Bone marrow (tissue), 2 donors: ENCODE measurements at places on chromosomes 5 and 9.

DNA sequence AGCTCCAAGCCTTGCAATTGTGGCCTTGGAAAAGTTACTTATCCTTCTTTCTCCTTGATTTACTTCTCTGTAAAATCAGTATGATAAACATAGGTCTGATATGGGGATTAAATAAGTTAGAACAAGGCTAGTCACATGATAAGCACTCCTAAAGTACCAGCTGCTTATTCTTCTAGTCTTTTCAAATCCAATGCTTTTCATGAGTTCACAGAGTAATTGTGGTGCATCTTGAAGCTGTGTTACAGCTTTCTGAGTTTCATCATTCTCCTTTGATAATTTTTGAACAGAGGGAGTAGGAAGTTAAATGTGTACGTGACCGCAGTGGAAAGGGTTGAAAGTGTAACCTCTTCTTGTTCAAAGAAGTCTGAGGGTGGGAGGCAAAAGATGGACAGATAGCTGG, 38.8 kb upstream of the CCDC112 start:
- no peak for DNase-seq

- no peak for DNase-seq
Measured at GRCh38 chr9:68505681-68506409, 34.8 kb downstream of the TMEM252 start.

- no peak for DNase-seq
Measured at GRCh38 chr9:36551910-36552309, 20.8 kb upstream of the MELK start.

- DNase-seq, result no peak
Measured at GRCh38 chr5:85576666-85577065, 1041.1 kb upstream of the COX7C start.

DNA sequence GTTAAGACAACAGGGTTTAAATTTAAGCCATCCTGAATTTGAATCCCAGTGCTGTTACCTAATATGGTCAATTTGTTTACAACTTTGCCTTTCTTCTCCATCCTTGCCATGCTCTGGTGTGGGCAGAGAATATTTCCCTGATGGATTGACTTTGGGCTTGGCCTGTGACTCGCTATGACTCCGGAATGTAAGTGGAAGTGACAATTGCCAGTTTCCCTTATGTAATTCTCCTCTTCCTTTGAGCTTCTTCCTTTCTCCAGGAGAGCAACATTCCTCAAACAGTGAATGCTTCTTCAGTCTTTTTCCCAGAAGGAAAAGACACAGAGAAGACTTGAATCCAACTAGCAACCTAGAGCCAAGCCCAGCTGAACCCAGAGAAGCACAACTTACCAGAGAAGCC, 159.1 kb downstream of the LURAP1L start:
- DNase-seq, result no peak

- DNase-seq, result no peak
Measured at GRCh38 chr9:22682961-22683699, 236.5 kb downstream of the DMRTA1 start.

DNA sequence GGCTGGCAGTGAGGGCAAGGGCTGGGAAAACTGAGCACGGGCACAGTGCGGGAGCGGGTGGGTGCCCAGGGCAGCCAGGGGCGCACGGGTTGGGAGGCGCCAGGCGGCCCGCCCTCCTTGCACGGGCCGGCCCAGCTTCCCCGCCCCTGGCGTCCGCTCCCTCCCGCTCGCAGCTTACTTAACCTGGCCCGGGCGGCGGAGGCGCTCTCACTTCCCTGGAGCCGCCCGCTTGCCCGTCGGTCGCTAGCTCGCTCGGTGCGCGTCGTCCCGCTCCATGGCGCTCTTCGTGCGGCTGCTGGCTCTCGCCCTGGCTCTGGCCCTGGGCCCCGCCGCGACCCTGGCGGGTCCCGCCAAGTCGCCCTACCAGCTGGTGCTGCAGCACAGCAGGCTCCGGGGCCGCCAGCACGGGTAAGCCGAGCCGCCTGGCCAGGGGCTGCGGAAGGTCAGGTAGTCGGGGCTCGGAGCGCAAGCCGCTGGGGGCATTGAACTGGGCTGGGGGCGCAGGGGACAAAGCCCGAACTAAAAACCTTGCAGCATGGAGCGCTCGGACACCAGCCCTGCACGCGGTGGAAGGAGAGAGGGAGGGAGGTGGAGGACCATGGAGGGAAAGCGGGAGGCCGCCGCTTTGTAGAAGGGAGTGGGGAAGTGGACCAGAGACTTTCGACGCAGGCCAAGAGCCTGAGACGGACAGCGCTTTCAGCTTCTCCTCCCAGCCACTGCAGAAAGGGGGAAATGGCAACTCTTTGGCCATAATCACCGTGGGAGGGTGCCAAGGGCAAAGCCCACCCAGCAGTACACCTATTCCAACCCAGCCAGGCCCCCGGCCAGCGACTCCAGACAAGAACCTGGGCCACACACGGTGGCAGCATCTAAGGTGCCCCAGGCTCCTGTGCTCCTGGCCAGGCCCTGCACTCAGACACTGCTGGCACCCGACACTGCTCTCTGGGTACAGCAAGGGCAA, at the start of gene TGFBI:
Gene TGFBI (plus strand): TSS at position 207 of the 961 bp plus-strand sequence. CDS start 68 bp downstream, at position 275.
- DNase-seq, result no peak

DNA sequence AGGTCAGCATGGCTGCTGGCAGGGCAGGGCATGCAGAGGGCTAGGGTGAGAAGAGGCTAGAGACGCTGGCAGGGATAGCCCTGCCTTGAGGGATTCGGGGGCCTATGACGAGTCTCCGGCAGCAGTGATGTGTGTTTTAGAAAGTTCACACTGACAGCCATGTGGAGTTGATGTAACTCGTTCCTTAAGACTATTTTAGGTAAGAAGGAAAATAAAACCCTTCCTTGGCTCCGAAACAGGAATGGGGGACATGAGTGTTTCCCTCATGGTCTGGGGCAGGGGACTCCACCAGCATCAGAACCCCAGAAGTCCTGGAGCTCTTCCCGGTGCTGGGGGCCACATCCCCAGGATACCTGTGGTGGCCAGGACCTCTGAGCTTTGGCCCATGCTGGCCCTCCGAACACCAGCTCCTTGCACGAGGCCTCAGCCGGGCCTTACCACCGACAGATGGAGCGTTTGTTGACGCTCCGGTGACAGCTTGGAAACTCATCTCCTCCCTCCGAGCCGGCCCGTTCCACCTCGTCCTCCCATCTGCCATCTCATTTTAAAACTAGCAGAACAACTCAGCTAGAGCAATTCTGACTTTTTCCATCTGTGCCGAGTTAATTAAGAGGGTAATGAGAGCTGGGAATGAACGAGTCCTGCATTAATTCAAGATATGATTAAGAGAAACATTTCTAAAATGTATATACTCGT, 337.7 kb downstream of the CDK5RAP2 start:
- no peak for DNase-seq

- no peak for DNase-seq
Measured at GRCh38 chr5:141343242-141343952, at the start of gene PCDHGA3. PCDHGA3 (plus strand) TSS chr5:141343829; CDS start chr5:141344034, 205 bp downstream.

DNA sequence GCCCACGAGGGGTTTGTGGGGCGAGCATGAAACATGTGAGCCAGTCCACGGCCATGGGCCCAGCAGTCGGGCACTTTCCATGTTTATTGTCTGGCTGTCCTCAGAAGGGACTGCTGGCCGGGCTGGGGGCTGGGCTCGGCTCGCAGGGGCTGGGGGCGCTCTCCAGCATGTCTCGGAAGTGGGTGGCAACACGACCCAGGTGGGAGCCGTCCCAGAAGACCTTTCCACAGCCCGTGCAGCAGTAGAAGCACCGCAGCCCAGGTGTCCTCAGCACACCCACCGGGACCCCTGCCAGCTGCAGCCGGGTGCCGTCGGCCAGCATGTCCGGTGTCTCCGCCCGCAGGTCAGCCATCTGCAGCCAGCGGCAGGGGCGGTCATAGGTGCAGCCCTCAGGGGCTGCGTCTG, 4.8 kb upstream of the NRARP start:
- DNase-seq, result no peak

DNA sequence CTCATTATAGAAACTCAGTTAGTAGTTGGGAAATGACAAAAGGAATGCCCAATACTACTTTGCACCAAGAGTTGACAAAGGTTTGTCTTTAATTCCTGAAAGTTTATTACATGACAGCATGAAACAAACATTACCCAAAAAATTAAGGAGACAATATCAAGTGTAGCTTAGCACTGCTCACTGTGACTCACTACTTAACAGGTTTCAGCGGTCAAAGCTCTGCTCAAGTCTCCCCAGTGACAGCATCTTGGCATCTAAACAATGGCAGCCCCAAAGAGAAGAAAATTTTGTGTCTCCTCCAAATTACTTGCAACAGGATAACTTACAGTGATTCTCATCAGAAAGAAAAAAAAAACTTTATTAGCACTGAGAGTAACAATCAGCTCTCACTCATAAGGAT, 1030.2 kb downstream of the EFNA5 start:
- no peak for DNase-seq

DNA sequence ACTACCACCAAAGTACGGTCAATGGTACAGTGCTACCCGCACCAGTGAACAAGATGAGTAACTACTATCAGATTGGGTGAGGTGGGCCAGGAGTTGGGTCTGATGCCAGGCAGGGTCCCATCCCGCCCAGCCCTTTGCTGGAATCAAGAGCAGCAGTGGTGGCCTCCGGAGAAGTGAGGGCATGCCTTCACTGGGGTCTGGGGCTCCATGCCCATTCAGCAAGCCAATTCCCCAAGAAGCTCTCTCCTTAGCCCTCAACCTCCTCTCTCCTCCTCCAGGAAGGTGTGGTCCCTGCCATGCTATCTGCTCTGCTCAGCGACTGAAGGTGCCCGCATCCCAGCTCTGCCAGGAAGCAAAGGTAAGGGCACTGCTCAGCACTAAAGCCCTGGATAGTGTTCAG, 62.7 kb upstream of the CPLX2 start:
- DNase-seq, result no peak

GRCh38 chr9:95316274-95316673, 1.2 kb downstream of the FANCC start:
- DNase-seq, result no peak

DNA sequence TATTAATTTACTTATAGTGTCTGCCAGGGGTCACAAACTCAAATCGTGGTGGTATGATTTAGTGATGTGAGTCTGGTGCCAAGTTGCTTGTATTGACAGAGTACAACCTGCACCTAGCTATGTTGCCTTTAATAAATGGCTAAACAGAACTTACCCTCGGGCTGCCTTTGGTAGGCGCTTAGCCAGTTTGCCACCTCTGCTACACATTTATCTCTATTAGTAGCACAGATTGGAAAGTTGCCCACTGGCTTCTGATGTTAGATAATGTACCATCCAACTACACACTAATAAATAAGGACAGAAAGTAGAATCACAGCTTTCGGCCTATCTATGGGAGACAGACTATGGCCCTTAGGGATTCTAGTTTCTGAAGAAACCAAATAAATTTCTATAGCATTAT, 368.4 kb downstream of the MAN2A1 start:
- no peak for DNase-seq

DNA sequence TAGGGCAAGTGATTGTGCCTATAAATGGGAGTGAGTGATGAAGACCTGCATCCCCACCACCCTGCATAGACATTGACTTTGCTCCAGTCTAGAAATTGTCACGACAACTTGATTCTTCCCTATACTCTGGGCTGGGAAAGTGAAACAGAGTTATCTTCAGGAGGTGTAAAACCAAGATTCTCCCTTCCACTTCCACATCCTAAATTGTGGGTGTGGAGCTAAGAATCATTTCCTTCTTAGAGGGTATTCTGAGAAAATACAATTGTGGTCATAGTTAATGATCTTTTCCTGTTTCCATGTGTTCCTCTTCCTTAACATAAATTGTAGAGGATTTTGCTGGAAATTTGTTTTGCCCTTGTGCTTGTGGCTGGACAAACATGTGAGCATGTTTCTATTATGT, 96.8 kb upstream of the PJA2 start:
- DNase-seq, result no peak

DNA sequence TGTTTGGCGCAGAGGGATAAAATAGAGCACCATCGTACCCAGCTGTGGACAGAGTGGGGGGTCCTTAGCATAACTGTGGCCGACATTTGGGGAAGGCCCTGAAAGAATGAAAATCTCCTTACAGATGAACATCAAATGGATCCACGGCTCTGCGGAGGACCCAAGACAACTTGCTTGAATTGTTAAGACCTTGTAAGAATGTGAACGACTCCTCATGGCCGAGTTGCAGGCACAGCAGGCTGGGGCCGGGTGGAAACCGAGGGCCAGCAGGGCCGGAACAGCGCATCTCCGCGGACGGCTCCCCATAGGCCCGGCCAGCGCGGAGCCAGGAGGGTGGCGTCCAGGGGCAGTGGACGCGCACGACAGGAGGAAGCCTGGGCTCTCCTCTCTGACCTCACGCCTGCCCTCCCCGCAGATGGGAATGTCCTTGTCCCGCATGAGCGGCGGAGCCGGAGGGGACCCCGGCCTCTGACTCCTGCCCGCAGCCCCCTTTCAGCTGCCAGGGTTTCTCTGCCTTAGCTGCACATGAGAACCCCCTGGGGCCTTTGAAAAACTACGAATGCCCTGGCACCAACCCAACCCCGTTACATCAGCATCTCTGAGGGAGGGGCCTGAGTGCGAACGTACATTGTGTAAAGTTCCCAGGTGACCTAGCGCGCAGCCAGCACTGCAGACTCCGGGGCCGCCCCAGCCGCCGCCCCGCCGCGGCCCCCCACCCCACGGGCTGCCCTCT, 36.2 kb upstream of the PTCH1 start:
- no peak for DNase-seq

- DNase-seq, result no peak
Measured at GRCh38 chr9:1532171-1532570, 482.0 kb downstream of the DMRT2 start.

- no peak for DNase-seq
Measured at GRCh38 chr5:93053825-93054224, 527.2 kb downstream of the NR2F1-AS1 start.

DNA sequence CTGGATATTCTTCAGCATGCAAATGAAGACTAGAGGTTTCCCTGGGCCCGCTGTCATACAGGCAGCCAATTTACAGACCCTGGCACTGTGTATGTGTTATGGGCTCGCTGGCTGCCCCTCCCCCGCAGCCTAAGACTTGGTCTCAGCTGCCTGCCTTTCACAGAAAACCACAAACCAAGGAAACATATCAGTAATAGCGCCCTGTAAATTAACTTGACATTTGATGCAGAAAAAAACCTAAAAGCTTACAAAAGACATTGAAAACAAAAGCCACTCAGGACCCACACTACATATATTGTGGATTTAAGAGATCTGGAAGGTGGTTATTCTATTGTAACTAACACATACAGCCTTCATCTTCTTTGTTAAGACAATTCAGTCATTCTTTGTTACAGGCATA, 287.0 kb upstream of the TMEM161B start:
- DNase-seq, result no peak

DNA sequence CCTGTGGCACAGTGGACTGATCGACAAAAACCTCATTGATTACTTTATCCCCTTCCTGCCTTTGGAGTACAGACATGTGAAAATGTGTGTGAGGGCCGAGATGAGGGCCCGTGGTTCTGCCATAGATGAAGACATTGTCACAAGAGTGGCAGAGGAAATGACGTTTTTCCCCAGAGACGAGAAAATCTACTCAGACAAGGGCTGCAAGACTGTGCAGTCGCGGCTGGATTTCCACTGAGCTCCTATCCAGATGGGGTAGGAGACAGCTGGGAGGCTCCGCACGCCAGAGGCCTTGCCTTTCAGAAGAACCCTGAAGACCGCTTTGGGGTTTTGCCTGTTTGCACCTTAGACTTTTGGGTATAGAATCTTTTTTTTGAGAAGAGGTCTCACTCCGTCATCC, 6.4 kb downstream of the TOR1B start:
- DNase-seq, result no peak

GRCh38 chr9:78127279-78128225, 95.9 kb upstream of the GNAQ start:
- no peak for DNase-seq

GRCh38 chr5:42518595-42519221, 95.5 kb downstream of the GHR start:
- DNase-seq, result no peak
